ENCODE measurements at places on chromosomes 12 and 14.

DNA sequence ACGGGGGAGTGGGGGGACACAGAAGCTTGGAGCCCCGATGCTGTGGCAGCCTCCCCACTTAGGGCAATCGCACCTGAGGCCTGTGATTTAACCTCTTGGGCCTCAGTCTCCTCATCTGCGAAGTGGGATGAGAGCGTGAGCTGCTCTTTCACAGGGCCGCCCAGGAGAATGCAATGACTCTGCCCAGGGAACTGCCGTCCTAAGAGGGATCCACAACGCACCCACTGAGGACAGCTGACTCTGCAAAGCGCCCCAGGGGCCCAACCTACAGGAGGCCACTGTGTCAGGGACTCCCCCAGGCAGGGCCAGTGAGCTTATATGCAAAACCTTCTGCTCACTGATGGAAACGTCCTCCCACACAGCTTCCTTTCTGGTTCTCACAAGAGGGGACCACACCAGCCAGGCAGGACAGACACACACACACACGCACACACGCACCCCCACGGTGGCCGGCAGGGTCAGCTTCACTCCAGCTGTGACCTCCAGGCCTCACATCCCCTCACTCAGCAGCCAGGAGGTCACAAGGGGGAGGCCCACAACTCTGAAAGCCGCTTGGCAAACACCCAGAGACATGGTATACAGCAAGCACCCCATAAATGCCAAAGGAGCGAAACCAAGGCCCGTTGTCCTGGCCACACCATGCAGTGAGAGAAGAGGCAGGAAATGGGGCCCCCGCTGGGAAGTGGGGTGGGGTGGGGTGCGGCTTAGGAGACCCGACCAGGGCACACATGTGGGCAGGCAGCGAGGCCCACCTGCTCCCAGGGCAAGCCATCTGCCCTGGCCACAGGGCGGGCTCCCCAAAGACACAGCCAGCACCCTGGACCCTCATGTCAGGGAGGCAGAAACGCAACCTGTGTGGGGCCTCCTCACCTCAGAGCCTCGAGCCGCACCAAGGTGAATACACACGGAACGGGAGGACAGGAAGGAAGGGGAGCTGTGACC lies 73.3 kb downstream of the NCOR2 start:
- no peak for DNase-seq

GRCh38 chr14:70000601-70001000 lies 121.4 kb downstream of the SMOC1 start:
- no peak for DNase-seq

GRCh38 chr12:123897221-123897620 lies 75.4 kb downstream of the CCDC92 start:
- no peak for DNase-seq

- DNase-seq: no peak
Measured at GRCh38 chr12:117450209-117450608, 88.8 kb upstream of the NOS1 start.

- no peak for DNase-seq
Measured at GRCh38 chr12:117885211-117885610, 83.6 kb downstream of the KSR2 start.

- no peak for DNase-seq
Measured at GRCh38 chr12:121892673-121893561, 4.3 kb downstream of the PSMD9 start.

DNA sequence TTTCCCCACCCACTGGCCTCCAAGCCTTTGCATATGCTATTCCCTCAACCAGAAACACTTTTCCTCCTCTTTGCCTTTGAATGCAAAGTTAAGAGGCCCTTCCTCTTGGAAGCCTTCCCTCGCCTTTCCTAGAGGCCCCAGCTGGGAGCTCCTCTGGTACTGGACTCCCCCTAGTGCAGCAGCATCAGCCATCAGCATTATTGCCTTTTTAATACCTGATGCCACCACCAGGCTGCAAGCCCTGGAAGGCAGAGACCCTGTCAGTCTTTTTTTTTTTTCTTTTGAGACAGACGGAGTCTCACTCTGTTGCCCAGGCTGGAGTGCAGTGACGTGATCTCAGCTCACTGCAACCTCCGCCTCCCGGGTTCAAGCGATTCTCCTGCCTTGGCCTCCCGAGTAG lies 19.1 kb upstream of the PLA2G1B start:
- DNase-seq: no peak

- DNase-seq: no peak
Measured at GRCh38 chr14:91998667-91999570, 40.9 kb downstream of the TRIP11 start.

GRCh38 chr12:3038926-3039510 lies 38.2 kb upstream of the TSPAN9 start:
- DNase-seq: no peak

GRCh38 chr12:80099259-80099658 lies at the start of gene OTOGL:
Gene OTOGL, plus strand, starts transcription at chr12:80099537. Its CDS starts 109,895 bp downstream, at chr12:80209432.
- no peak for DNase-seq

DNA sequence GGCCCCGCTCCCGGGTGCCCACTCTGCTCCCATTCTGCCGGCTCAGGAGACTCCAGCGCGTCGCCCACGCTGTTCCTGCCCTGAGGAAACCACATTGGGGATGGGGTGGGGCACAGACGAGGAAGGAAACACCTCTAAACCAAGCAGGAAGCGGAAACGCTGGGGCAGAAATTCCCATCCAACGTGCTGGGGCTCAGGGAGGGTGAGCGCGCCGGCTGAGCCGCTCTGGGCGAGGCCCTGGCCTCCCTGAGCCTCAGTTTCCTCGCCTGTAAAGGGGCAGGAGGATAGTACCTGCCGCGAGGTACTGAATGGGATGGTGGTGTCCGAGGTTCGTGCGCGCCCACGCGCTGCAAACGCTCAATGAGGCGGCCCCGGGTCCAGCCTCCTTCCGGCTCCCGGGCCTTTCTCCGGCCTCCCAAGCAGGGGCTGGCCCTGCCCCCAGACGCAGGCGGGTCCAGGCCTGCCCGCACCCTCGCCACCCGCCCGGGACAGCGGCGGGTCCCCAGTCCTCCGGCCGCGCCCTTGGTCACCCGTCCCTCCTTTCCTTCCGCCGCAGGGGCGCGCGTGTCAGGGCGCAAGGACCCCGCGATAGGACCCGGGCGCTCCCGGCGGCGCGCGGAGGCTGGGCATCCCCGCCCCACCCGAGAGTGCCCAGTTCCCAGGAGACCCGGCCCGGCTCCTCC lies 673 bp downstream of the BEGAIN start:
- DNase-seq: peak; percentile 75

DNA sequence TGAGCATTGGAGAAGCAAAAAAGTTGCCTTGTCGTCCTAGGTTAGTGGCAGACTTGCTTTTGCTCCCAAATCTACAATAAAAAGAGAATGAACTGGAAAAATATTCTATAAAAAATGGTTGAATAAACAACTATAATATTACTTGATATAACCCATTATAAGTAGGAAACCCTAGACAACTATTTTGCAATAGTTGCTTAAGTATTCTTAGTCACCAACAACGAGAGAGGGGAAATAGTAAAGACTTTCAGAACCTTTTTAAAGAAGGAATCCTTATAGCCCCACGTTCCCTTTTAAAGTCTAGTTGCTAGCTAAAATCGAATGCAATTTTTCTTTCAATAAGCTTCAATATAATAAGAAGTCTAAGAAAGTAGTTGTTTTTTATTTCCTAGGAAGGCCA lies 17.5 kb downstream of the AQP6 start:
- no peak for DNase-seq

GRCh38 chr14:30796707-30797106 lies 77.7 kb upstream of the COCH start:
- DNase-seq: no peak

DNA sequence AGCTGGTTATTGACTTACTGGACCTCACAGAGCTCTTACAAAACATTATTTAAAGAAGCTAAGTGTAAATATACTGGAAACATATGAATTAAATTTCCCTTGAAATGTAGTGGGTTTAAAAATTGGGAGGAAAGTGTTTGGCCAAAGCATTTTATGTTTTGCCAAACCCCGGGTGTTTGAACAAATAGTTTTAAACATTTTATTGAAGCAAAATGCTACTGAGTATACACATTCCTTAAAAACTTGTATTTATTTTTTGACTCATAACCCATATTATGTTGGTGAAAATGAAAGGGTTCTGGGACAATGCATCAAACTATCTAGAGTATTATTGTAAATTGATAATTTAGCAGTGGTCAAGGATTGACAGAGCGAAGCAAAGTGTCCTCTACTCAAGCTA lies 1048.5 kb downstream of the SLC6A15 start:
- DNase-seq: no peak

GRCh38 chr12:127548123-127548553 lies 718.8 kb upstream of the TMEM132C start:
- no peak for DNase-seq

Measured in retina (tissue), 1 donor.